ENCODE measurements at places on chromosomes 7 and 10.

GRCh38 chr7:95534796-95535195 lies 49.1 kb downstream of the ASB4 start:
- no peak for DNase-seq

- no peak for DNase-seq
These were observed 720.9 kb downstream of the PARD3 start for GRCh38 chr10:34094146-34094696.

DNA sequence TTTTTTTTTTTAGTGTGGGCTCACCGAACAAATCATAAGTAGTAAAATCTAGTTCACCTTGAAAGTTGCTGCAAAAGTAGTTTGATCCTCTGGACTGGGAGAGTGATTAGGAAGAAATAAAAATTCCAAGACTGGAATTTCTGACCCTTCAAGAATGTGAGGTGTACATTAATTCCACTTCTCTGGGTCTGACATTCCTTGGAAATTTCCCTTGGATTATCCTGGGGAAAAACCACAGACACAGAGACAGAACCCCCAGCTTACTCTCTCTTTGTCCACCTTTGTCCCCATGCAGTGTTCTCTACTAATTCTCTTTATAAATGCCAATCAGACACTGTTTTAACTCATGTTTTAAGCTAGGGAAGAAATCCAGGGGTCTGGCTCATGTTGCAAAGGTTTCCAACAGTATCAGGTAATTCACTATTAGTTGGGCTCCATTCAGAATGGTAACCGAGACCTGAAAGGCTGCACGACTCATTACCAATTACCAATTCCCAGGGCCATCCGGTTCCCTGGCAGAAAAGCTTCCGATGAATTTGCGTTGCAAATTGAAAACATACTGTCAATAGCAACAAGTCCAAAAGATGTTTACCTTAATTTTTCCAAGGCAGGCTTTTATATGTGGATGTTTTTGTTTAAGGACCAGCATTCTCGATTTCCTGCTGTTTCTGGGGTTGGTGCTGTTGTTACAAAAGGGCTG lies 86.3 kb downstream of the BAMBI start:
- no peak for DNase-seq

- no peak for DNase-seq
These were observed 21.4 kb downstream of the STAMBPL1 start for GRCh38 chr10:88901206-88901983.

GRCh38 chr7:148335790-148336189 lies 254.8 kb upstream of the C7orf33 start:
- DNase-seq = no peak

GRCh38 chr10:49318755-49319154 lies 19.8 kb downstream of the C10orf71 start:
- DNase-seq = no peak

DNA sequence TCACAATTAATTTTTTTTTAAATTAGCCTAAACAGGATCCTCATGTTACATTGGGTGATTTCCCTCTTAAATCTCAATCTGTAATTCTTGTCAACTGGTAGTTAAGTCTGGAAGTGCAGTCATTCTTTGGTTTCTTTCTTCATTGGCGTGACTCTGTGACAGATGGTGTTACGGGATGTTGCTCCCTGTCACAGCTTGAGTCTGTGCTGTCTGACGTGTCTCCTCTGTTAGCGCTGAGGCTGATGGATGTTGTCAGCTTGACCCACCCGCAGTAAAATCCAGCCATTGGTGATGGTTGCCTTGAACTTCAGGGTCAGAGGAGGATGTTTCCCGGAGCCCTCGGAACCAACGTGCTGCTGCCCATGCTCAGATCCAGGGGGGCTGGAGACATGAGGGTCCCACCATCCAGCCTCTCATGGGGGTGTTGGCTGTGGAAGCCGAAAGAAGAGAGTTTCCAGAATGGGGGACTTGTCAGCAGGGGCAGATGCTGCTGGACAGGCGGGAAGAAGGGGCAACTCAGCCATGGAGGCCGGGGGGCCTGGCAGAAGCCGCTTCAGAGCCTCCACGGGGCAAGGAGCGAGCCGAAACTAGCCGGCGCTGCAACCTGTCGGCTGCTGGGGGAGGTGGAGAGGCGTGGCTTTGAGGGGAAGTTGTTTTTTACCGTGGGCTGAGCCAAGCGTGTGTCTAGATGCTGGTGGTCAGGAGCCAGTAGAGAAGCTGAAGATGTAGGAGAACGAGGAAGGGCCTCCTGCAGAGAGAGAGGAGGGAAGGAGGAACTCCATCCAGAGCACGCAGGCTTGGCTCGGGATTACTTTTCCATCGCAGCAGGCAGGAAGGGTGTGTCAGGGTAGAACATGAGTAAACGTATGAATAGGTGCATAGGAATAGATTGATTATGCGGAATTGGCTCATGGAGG lies 3.5 kb downstream of the SUN1 start:
- DNase-seq = no peak

GRCh38 chr7:136496551-136496950 lies 371.9 kb upstream of the CHRM2 start:
- no peak for DNase-seq

DNA sequence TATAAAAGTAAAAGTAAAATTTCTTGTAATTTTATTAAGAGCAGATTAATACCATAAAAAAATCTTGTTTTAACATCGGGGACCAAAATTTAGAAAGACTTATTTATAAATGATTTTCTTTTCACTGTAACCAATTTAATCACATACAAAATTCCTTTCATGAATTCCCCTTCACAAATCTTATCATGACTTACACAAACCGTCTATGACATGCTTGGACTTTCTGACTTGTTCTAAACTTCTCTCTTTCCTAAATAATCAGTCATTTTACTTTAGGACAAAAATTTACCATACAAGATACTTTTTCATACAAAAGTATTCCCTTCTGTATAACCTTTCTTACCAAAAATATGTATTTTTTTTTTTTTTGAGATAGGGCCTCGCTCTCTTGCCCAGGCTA lies 9.3 kb downstream of the CROT start:
- DNase-seq = no peak

DNA sequence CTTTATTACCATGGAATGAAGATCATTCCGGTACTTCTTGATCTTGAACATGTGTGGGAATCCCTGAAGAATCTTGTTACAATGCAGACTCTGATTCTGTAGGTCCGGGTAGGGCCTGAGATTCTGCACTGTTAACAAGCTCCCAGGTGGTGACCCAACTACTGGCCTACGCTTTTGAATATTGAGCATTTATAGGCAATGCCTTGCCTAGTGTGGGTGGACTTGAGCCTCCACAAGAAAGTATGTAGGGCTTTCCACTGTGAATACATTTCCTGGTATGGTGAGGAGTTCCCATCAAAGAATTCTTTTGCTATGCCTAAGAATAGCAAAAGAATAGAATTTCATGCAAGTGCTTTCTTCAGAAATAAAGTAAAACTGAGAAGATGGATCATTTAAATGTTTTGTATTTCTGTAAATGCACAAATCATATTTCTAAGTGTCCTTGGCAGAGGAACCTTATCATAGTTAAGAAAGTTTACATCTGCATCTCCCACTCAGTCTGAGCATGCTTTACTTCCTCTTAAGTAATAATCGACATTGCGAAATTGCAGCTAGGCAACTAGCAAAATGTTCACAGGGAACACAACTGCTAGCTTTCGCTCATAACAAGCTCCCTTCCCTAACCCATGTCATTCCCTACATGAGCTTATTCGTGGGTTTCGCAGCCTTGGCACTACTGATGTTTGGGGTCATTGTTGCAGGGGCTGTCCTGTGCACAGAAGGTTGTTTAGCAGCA lies 71.4 kb downstream of the AHR start:
- DNase-seq = no peak

- no peak for DNase-seq
These were observed 13.9 kb upstream of the ZNF862 start for GRCh38 chr7:149824301-149824741.

DNA sequence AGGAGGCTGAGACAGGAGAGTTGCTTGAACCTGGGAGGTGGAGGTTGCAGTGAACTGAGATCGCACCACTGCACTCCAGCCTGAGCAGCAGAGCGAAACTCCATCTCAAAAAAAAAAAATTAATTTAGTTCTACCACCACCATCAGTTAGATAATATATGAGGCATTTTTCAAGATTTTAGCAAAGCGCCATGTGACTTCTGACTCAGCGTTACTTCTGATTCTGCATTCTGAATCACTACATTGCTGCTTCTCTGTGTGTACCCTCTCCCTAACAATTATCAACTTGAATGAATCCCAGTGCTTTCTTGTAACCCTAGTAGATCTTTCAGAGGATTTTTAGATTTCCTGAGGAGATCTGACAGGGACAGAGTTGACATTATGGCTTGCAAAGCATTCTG lies 176.8 kb upstream of the SORCS1 start:
- DNase-seq = no peak

- DNase-seq = no peak
These were observed 65.6 kb upstream of the SEC61G start for GRCh38 chr7:54824655-54825054.

DNA sequence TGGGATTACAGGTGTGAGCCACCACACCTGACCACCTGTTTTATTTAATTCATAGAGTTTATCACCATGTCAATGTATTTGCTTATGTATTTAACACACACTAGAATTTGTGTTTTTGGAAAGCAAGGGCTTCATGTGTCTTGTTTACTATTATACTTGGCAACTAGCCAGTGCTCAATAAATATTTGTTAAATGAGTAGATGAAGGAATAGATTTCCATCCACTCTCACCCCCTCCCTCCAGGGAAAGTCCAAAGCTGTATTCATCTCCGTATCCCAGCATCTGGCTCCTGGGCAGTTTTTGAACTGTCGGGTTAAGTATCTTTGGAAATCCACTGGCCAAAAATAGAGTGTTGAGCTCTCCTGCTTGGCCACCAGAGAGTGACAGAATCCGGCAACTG lies 4.6 kb upstream of the RADIL start:
- DNase-seq = no peak

DNA sequence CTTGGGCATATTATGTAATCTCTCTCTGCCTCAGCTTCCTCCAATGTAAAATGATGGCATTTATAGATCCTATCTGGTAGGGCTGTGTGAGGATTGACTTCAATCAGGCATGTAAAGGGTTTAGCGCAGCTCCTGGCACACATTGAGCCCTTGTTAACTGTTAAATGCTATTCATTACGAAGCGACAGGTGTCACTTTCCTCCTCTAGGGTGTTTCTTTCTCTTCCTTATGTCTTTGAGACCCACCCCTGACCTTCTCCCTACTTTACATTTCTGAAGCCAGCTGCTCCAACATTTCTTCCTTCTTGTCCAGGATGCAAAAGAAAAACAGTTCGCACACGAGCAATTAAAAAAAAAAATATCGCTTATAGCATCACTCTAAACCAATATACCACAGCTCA lies 5.7 kb upstream of the R3HCC1L start:
- no peak for DNase-seq

DNA sequence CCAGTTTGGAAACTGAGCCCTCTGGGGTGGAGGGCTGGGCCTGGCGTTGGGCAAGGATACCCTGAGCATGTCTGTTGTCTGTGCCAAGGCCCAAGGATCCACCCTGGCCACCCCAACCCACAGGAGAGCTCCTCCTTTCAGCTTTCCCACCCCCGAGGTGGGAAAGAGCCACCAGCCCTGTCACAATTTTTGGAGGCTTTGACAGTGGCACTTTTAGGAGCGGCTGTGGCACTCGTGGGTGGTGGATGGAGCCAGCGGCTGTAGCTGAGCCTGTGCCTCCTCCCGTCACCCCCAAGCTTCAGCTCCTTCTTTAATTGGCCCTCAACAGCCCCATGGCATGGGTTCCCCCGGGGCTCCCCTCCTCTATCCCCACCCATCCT lies 18.2 kb upstream of the ZNF862 start:
- DNase-seq = no peak

Data from activated naive CD4-positive, alpha-beta T cell (primary cell).